Esophagus squamous epithelium (tissue), 5 donors: ENCODE measurements at places on chromosomes 5 and 9.

DNA sequence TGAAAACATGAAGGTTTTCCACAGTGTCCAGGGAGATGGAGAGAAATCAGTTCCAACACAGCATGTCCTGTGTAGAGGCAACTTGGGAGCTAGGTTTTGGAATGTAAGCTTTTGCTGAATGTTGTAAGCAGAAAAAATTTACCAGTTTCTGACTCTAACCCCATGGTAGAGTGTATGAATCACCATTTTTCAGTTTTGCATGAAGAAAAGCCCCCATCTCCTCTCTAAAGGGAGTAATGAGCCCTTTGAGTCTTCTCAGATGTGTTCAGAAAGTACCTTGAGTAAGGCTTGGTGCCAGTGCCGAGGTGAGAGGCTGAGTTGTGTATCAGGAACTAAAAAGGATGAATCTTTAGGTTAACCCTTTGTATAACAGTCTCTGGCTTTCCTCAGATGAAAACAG is 96.2 kb downstream of the ADRB2 start:
- no peak for DNase-seq

DNA sequence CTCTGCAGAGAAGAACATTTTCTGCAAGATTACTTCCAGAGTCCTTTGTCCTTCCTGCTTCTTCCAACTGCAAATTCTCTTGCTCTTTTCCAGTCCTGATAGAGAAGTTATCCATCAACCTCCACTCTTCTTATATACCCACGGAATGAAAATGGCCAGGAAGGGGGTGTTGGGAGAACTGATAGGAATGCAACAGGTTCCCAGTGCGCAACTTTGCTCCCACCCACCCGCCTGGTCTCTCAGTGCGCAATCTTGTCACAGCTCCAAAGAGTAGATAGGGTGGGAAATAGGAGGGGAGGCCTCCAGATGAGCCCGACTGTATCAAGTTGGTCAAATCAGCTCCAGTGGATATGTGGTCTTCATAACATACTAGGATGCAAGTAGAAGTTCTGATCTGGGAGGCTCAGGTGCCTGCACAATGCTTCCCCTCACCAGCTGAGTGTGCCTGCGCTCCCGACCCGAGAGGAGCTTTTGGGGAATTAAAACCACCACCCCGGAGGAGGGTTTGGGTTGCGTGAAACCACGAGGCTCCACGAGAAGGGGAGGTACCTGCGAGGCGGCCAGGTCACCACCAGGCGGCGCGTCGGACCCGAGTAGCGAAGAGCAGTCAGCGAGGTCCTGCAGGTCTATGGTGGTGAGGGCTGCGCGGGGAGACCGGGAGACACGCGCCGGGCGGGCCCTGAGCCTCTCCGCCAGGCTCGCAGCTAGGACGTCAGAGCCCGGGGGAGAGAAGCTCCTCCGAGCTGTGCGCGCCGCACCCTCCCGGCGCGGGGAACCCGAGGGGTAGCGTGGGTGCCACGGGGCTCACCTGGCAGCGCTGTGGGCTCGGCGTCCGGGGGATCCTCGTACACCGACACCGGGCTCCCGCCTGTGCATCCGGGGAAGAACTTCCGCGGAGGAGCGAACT is 835 bp downstream of the MCIDAS start:
- no peak for DNase-seq

- DNase-seq = no peak
Measured at GRCh38 chr9:133273819-133274218, 1.2 kb downstream of the ABO start.

DNA sequence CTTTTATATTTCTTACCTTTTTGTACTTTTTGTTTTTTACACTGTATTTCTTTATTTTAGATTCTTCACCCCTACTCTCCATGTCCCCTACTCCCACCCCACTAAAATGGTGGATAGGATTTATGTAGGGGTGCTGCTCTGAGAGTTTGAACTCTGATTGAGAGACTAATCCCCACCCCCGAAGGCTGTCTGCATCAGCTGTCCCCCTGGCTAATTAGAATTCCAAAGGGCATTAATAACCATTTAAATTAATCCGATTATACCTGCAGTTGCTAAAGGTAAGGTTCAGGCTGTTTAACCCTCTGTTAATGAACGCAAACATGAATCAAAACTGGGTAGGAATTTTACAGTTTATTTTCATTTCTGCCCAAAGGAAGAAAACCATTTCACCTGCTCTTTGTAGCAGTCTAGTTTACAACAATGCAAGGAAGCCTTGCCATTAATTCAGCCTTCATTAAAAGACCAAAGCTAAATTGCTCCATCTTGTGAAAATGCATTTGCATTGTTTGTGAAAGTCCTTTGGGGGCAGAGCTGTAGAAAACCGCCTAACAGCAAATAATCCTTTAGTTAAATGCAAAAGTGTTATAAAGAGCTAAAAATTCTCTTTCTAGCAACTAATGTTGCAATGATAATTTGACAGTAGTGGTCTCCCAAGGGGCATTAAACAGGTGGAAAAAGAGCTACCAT is 71.2 kb downstream of the ZCCHC7 start:
- DNase-seq = no peak
